ENCODE measurements at places on chromosomes 6 and 20. TPM values are rescaled to one million over a fixed set of nuclear protein-coding genes. Genes with fewer than 3 reads are reported as not detected.
A peak's percentile ranks its signal among the peaks of the same experiment; 100 is the strongest.

Gene MAD2L1BP
- total RNA-seq = 26.1 TPM

Gene LY6G5B
- total RNA-seq = 2.8 TPM

GRCh38 chr6:105301072-105301503 lies 101.8 kb downstream of the PREP start:
- DNase-seq = no peak

DNA sequence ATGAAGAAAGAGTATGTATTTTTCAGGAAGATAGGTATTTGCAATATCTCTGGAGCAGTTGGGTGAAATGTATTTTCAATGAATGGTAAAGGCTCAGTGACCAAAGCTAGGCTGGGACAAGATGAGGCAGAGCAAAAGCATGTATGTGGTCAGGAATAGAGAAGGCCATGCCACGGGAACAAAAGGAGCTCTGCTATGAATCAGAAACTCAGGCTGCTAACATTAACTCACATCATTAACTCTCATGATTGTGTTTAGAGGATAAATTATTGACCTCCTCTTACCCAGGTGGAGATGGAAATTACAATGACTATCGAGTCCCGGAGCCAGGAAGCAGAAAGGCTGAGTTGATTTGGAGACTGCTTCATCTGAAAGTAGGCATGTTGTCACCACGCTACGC lies 220.2 kb downstream of the FUT9 start:
- no peak for DNase-seq

DNA sequence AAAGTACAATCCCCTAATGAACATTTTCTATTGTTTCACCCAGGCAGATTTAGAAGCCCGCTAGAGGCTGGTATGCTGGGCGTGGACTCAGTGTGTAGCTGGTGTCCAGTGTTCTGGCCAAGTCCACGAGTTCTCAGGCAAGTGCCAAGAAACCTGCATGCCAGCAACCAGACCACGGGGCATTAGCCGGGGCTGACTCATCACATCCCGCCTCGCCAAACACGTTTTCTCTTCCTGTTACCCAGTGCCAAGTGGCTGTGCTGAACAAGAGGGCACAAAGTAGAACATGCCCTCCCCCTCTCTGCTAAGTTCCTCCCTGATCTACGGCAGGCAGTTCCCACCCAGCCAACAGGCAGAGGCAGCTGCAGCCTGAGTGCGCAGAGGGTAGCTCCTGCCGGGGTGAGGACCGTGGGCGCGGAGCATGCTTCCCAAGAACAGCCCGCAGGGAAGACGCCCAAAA lies 29.6 kb downstream of the RAMACL start:
- DNase-seq = peak; percentile 90

- no peak for DNase-seq
Measured at GRCh38 chr6:15421945-15422733, 176.3 kb downstream of the JARID2 start.

DNA sequence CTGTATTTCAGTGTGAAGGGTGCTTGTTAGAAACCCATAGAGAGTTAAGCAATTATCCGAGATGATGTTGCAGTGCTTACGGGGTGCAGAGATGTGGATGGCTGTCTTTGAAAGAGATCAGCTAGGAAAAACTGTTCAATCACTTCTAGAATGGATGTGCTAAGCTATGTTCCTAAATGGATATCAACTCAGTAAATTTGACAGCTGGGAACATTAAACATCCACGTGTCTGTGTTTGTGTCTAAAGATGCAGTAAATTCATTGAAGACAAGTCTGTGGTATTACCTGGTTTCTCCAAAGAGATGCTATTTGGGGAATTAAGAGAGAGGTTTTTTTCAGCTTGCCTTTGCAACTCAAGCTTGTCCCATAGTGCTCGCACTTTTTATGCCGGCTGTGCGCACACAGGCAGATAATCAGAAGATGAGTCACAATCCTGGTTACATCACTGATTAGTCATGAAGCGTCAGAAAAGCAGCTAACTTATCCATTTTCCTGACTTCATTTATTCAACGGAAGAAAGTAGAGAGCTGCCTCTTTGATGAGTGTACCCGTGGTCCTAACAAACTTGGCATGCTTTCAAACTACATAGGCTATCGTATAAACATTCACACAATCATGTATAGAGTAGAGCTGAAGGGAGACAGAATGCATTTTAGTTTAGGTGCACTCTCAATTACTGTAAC lies 691.7 kb upstream of the SLC35B3 start:
- DNase-seq = no peak

DNA sequence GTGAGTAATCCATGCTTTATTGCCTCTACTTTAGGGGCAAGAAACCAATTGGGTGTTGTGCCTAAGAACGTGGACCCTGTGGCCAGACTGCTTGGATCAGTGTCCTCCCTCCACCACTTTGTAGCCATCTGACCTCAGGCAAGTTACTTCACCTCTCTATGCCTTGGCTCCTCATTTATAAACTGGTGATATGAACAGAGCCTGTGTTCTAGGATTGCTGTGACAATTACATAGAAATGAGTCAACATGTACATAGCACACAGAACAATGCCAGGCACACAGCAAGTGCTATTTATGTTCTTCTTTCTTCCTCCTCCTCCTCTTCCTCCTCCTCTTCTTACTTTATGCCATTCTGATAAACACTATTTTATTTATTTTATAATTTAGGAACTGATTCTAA lies 339.4 kb downstream of the CD83 start:
- DNase-seq = no peak

GRCh38 chr6:167210375-167211294 lies 52.9 kb upstream of the GPR31 start:
- DNase-seq = no peak

DNA sequence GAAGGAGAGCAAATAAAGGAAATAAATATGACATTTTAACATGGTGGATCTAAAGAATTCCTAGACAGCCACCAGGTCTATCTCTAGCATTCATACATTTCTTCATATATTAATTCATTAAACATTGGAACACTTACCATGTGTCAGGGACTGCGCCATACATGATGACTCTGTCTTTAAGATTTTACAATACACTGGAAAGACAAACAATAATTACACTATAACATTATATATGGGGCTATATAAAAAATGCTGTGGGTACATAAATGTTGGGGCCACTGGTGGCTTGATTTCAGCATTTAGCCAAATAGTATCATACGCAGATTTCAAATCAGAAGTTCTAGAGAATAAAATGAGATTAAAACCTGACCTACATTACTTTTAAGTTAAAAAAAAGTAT lies 33.3 kb upstream of the PKIB start:
- no peak for DNase-seq

GRCh38 chr6:1136827-1137226 lies 175.1 kb upstream of the FOXQ1 start:
- no peak for DNase-seq

GRCh38 chr20:34065260-34065659 lies 46.8 kb downstream of the EIF2S2 start:
- DNase-seq = no peak

Gene AIF1
- total RNA-seq = 17.7 TPM

DNA sequence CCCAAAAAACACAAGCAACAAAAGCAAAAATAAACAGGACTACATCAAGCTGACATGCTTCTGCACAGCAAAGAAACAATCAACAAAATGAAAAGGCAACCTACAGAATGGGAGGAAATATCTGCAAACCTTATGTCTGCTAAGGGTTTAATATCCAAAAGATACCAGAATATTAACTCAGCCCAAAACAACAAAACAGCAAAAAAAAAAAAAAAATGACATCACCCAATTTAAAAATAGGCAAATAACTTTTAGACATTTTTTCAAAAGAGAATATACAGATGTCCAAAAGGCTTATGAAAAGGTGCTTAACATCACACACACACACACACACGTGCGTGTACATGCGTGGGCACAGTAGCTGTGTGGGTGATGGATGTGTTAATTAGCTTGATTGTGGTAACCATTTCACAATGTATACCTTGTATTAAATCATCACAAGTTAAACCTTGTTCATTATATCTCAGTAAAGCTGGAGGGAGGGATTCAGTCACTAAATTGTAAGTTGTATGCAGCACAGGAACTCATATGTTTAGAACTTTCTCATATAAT lies 52.4 kb downstream of the QKI start:
- no peak for DNase-seq

Gene LY6G5C
- 1.3 TPM for total RNA-seq
